Bladder microvascular endothelial cell (primary cell): ENCODE measurements at places on chromosomes 2 and 18. TPM values are rescaled to one million over a fixed set of nuclear protein-coding genes. Genes with fewer than 3 reads are reported as not detected.

Gene CASP8
- total RNA-seq, result 9.6 and 11.0 TPM in 2 replicates

Gene UGT1A10
- 0.06 TPM in 1 of 2 replicates, not detected in the other for total RNA-seq

Gene UCN
- 0.44 and 0.49 TPM in 2 replicates for total RNA-seq

Gene CROCC2
- not detected in 2 replicates for total RNA-seq

Gene NEB
- total RNA-seq, result 0.16 and 1.1 TPM in 2 replicates

Gene GKN1
- total RNA-seq, result not detected in 2 replicates

Gene MOGAT1
- not detected in 2 replicates for total RNA-seq

Gene METTL21A
- total RNA-seq, result 8.3 and 19.5 TPM in 2 replicates

Gene NTSR2
- not detected in 2 replicates for total RNA-seq

Gene MYO5B
- total RNA-seq, result 0.31 and 1.1 TPM in 2 replicates

Gene SNORC
- total RNA-seq, result under 0.01 and 0.63 TPM in 2 replicates

Gene ABHD1
- total RNA-seq, result 0.06 TPM in 1 of 2 replicates, not detected in the other

Gene RGPD8
- 5.2 and 17.9 TPM in 2 replicates for total RNA-seq

Gene GPR155
- total RNA-seq, result 0.81 and 2.8 TPM in 2 replicates

Gene CNRIP1
- total RNA-seq, result 34.0 and 42.7 TPM in 2 replicates

Gene PLCL1
- 2.0 and 2.1 TPM in 2 replicates for total RNA-seq

Gene SERPINB2
- total RNA-seq, result 0.13 and 0.16 TPM in 2 replicates

Gene C2orf81
- 0.13 and 0.16 TPM in 2 replicates for total RNA-seq

Gene NOSTRIN
- total RNA-seq, result 6.1 and 25.1 TPM in 2 replicates

Gene TRIM43
- total RNA-seq, result not detected in 2 replicates

Gene RIT2
- not detected in 2 replicates for total RNA-seq

Gene CD226
- 0.32 and 1.0 TPM in 2 replicates for total RNA-seq

Gene STAT4
- total RNA-seq, result under 0.01 and 1.4 TPM in 2 replicates

Gene DOK6
- under 0.01 and 1.0 TPM in 2 replicates for total RNA-seq

Gene CIB4
- total RNA-seq, result not detected in 2 replicates

Gene SIX3
- not detected in 2 replicates for total RNA-seq

Gene DLX2
- total RNA-seq, result 0.06 TPM in 1 of 2 replicates, not detected in the other

Gene IL36G
- total RNA-seq, result not detected in 2 replicates

Gene HOXD13
- total RNA-seq, result not detected in 2 replicates

Gene CFAP53
- 0.16 and 0.31 TPM in 2 replicates for total RNA-seq

Gene ABCG8
- total RNA-seq, result not detected in 2 replicates

Gene UGT1A8
- not detected in 2 replicates for total RNA-seq

Gene KIAA2012
- not detected in 2 replicates for total RNA-seq

Gene OTOS
- total RNA-seq, result not detected in 2 replicates

Gene STK36
- 6.6 and 21.6 TPM in 2 replicates for total RNA-seq

Gene STK39
- 2.6 and 3.0 TPM in 2 replicates for total RNA-seq

Gene SLC5A7
- not detected in 2 replicates for total RNA-seq

Gene WBP1
- 25.9 and 49.3 TPM in 2 replicates for total RNA-seq

Gene LYPD1
- 0.65 and 3.1 TPM in 2 replicates for total RNA-seq

Gene DYNAP
- not detected in 2 replicates for total RNA-seq

Gene FBXO41
- 0.16 and 0.19 TPM in 2 replicates for total RNA-seq

Gene MEIS1
- 1.6 and 25.0 TPM in 2 replicates for total RNA-seq

Gene ZNF532
- 39.8 and 86.7 TPM in 2 replicates for total RNA-seq
